ENCODE measurements at places on chromosomes 12 and 14. TPM values are rescaled to one million over a fixed set of nuclear protein-coding genes. Genes with fewer than 3 reads are reported as not detected.

The AICDA gene
- 0.77 TPM for total RNA-seq

The REM2 gene
- total RNA-seq = 0.83 TPM

- no peaks in the 10 kb centered on the region for H3K27me3 ChIP-seq
- no peak for DNase-seq
- H3K36me3 ChIP-seq = no peaks in the 10 kb centered on the region
- H3K4me1 ChIP-seq = no peaks in the 10 kb centered on the region
- no peak overlapping the region for H3K27ac ChIP-seq
Observed at GRCh38 chr12:76649099-76649498, 89.5 kb upstream of the OSBPL8 start.

DNA sequence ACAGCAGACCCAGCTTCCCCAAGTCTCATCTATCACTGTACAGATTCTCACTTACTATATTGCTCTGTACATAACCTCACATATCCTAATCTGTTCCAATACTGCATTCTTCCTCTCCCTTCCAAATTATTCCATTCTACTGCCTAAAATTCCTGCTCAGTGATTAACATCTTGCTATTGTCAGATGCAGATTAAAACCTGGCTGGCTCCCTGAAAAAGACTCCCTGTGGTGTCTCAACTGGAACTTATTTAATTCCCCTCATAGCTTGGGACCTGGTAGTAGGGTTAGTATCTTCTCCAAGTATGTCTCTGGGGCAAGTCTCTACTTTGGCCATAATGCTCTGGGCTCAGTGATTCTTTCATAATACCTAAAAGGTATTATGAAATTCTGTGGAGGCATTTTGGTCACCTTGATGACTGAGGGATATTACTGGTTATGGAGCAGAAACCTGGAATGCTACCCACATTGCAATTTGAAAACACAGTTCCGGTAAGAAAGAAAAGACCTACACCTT, 55.8 kb downstream of the PAWR start:
- H3K4me3 ChIP-seq = no peak overlapping the region
- H3K27me3 ChIP-seq = no peaks in the 10 kb centered on the region
- DNase-seq = no peak
- no peak overlapping the region for H3K27ac ChIP-seq
- H3K4me1 ChIP-seq = no peaks in the 10 kb centered on the region
- H3K36me3 ChIP-seq = no peaks in the 10 kb centered on the region

- no peak overlapping the region for H3K27ac ChIP-seq
- no peak overlapping the region for H3K4me3 ChIP-seq
- peaks cover 9% of the 10 kb centered on the region for H3K4me1 ChIP-seq
- H3K27me3 ChIP-seq = no peaks in the 10 kb centered on the region
- peak; percentile 46 for DNase-seq
- no peaks in the 10 kb centered on the region for H3K36me3 ChIP-seq
Observed at GRCh38 chr12:15001733-15002382, 29.0 kb downstream of the PDE6H start.

GRCh38 chr14:89417465-89418225, 612 bp upstream of the FOXN3 start:
- no peaks in the 10 kb centered on the region for H3K27me3 ChIP-seq
- peaks cover under 1% of the 10 kb centered on the region for H3K36me3 ChIP-seq
- H3K4me3 ChIP-seq = peak overlapping the region; percentile 78
- H3K27ac ChIP-seq = peak overlapping the region; percentile 94
- peaks cover 35% of the 10 kb centered on the region for H3K4me1 ChIP-seq
- peak; percentile 75 for DNase-seq

GRCh38 chr14:55446833-55447232, 6.4 kb upstream of the TBPL2 start:
- H3K36me3 ChIP-seq = no peaks in the 10 kb centered on the region
- peaks cover 6% of the 10 kb centered on the region for H3K4me1 ChIP-seq
- no peak overlapping the region for H3K4me3 ChIP-seq
- no peaks in the 10 kb centered on the region for H3K27me3 ChIP-seq
- no peak overlapping the region for H3K27ac ChIP-seq
- DNase-seq = no peak

- no peak overlapping the region for H3K4me3 ChIP-seq
- H3K4me1 ChIP-seq = no peaks in the 10 kb centered on the region
- no peak overlapping the region for H3K27ac ChIP-seq
- no peak for DNase-seq
- H3K27me3 ChIP-seq = no peaks in the 10 kb centered on the region
Observed at GRCh38 chr12:46499901-46500300, 127.3 kb upstream of the SLC38A2 start.

- H3K4me3 ChIP-seq = no peak overlapping the region
- no peak overlapping the region for H3K27ac ChIP-seq
- no peaks in the 10 kb centered on the region for H3K4me1 ChIP-seq
- no peaks in the 10 kb centered on the region for H3K27me3 ChIP-seq
- no peaks in the 10 kb centered on the region for H3K36me3 ChIP-seq
Observed at GRCh38 chr12:46154221-46154985, 114.4 kb downstream of the SLC38A1 start.

Data from lower lobe of right lung (tissue), 2 donors.